ENCODE measurements at places on chromosomes 2 and 18.

DNA sequence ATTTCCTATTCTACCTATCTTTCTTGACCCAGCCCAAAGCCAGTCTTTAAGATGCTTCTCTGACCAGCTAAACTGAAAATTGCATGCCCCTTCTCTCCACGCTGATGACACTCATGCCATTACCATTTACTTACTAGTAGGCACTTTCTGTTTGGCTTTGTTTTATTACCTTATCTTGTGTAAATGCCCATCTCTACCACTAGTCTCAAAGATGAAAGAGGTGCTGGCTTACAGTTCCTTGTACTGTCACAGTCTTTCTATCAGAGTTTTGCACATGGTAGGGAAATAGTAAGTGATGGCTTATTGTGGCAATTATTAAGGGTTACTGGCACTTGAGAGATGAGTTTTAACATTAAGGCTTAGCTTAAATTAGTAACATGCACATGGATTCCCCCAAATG, 352.1 kb downstream of the RBM43 start:
- no peak for DNase-seq

DNA sequence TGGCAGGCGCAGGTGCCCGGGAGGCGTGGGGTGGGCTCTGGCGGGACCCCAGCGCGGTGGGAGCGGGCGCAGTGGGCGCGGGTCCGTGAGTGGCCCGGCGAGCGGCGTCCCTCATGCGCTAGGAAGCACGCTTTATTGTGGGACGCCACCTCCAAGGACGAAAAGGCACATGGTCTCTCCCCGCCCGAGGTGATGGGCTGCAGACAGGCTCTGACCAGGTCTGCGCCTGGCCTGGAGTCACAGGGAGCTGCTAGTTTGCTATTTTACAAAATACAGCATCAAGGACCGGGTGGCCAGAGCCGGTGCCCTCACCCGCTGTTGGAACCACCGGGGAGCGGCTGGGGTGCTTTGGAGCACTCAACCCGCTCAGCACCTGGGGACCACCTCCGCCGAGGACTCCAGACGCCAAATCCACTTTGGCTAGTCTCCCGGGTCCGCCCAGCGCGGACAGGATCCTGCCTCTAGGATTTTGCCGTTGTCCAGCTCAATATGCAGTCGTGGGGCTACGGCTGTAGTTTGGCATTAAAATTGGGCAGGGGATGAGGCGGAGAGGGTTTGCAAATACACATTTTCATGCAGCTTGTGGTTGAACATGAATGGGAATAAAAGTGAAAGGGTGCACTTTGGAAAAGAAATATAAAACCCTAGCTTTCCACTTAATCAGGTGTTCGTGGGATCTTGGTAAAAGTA, 65.4 kb downstream of the LRRFIP1 start:
- no peak for DNase-seq

DNA sequence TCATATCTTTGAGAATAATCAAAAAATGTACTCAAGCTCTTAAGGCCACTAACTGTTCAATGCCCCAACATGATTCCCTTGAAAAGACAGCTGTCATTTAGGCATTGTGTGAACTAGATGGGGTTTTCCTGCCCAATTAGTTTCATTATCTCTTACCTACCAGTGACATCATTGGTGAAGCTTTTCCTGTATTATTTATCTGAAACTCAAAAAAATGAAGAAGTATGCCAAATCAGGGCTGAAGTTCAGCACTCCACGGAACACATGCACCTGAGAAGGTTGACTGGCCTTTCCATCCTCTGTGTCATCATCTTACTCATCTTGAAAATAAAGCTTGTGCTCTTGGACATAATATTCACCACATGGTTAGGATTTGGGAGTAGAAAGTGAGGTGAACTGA, 126.4 kb downstream of the TXNL1 start:
- DNase-seq = no peak

DNA sequence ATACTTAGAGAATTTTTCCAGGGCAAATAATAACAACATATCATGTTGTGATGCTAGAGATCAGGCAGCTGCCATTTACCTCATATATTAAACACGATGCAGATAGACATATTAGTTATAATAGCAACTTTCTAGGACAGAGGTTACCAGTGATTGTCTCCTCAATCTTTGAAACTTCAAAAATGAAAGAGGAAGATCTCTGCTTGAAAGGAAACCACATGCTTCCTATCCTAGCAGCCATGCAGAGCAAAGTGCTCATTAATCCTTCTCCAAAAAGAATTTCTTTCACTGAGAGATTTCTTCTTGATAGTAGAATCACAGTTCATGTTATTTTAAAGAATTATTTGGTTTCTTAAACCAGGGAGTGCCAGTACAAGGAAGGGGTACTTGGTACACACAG, 317.2 kb downstream of the CPS1 start:
- DNase-seq = no peak

DNA sequence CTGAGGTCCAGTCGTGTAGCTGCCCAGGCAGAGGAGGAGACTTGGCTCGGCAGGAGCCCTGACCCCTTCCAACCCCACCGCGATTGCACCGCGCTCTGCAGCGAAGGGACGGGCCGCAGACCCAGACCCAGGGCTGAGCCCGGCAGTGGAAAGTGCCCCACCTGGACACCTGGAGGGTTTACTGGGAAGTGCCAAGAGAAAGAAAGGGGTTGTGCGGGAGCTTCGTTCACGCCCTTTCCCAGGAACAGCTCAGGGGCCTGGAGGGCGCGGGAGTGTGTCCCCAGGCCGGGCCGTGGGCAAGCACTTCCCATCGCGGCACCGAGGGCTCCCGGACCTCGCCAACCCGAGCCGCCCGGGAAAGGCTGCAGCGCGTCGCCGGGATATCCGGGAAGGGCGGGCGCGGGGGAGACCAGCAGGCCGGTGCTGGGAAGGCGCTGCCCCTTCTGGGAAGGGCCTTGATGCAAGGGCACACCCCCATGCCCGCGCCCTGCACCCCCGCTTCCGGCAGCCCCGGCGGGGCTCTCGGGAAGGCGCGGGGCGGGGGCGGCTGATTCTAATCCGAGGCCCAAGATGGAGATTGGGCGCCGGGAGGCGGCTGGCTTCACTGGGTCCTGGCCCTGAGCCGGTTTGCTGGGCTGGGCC, 36.1 kb upstream of the MRPL33 start:
- DNase-seq = no peak

DNA sequence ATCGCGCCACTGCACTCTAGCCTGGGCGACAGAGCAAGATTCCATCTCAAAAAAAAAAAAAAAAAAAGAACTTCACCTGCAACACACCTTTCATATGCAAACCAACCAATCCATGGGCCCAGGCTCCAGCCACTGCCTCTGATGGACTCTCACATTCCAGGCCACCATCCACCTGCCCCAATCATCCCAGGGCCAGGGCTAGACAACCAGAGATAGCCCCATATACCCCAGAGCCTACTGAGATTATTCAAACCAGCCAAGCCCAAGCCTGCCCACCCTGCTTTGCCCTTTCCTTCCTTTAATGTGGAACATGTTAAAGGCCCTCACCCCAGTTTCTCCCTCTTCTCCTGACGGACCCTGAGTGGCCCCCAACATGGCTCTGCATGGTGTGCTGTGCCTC, 57.0 kb downstream of the MRPL35 start:
- no peak for DNase-seq

DNA sequence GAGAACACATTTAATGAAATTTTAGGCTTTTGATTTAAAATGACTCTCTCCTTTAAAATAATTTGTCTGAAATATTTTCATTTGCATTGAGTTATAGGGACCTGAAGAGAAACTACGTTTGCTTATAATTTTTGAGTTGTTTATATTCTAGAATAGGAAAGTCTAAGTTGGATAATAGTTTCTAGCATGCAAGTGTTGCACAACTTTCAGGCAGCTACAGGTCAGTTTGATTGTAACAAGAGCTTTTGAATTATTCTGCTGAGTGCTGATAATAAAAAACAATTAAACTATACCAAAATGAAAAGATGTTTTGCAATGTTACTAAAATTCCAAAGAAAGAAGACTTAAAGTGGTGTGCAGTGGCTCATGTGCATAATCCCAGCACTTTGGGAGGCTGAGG, 71.0 kb downstream of the PDE1A start:
- no peak for DNase-seq

- DNase-seq = no peak
Measured at GRCh38 chr2:57450170-57450569, 596.4 kb upstream of the VRK2 start.

GRCh38 chr18:57831597-57832377, 28.7 kb upstream of the ATP8B1 start:
- no peak for DNase-seq

GRCh38 chr2:174635015-174635593, 37.5 kb upstream of the WIPF1 start:
- no peak for DNase-seq

- no peak for DNase-seq
Measured at GRCh38 chr2:109712123-109712449, 82.0 kb upstream of the RGPD5 start.

DNA sequence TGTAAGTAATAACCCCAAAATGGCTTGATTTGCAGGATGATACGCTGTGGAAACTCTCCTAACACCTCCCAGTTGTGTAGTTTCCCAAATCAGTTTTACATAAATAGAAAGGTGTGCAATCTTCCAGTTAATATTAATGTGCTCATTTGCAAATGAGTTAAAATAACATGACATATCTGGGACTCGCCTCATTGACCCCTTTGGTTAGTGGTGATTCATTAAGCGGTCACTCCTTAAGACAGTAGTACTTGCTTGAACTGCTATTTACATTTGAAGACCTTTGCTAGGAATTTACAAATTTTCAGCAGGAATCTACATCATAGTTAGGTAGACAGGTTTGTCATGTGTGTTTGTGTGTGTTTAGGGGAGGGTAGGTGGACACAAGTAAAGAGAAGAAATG, 1367.7 kb upstream of the CELF4 start:
- no peak for DNase-seq

DNA sequence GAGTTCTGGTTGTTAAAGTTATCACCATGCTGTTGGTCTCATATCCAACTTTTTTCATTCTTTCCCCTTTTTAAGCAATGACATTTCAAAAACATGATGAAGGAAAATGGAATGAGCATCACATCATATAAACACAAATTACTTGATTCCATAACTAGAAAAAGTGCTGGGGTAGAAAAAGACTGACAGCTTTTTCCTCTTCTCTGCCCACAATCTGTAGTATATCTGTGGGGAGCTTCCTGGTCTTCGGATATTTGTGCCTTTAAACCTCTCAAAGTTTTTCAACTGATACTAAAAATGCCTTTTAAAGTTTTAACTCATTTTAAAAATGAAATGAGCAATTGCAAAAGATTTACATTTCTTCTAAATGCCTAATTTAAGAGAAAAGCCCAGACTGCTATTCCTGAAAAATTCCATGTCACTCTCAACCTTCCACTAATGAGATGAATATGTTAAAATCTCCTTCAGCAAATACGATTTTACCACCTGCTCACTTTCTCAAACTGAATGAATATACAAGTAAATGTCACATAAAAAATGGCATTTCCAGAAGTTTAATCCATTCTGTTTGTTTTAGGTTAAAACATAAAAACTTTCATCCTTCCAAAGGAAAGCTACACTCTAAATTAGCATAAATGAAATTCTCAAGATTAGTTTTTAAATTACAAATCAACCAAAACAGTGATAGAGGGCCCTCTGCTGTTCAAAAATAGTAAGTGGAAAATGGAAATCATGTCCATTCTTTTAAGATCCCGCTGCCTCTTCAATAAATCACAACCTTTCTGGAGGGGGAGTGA, 2.1 kb downstream of the DNAH7 start:
- DNase-seq = peak; percentile 2

- DNase-seq = no peak
Measured at GRCh38 chr2:210252699-210253606, 27.7 kb upstream of the ACADL start.

GRCh38 chr2:191678437-191679100, 633 bp downstream of the NABP1 start:
- peak; percentile 31 for DNase-seq

- no peak for DNase-seq
Measured at GRCh38 chr2:216375286-216375685, 3.0 kb upstream of the MARCHF4 start.
